GM12865 (cell line): ENCODE measurements at places on chromosomes 1 and 21.
A peak's percentile ranks its signal among the peaks of the same experiment; 100 is the strongest.

GRCh38 chr1:109163551-109163950 is 49.6 kb downstream of the ELAPOR1 start:
- DNase-seq: peak; percentile 33

DNA sequence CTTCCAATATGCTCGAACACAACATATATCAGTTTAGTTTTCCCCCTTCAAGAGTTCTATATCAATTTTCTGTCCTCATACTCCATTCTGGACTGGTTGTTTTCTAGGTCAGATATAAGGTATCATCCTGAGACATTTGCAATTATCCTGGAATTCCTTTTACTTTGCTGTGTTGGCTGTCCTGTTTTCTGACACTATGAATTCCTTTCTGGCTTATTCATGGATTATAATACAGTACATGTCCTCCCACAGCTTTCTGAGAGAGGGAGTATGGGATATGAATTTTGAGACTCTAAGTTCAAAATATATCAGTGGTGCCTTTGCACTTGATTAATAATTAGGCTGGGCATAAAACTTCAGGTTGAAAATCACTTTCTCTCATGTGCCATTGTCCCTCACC is 11.9 kb downstream of the PHTF1 start:
- no peak for DNase-seq

DNA sequence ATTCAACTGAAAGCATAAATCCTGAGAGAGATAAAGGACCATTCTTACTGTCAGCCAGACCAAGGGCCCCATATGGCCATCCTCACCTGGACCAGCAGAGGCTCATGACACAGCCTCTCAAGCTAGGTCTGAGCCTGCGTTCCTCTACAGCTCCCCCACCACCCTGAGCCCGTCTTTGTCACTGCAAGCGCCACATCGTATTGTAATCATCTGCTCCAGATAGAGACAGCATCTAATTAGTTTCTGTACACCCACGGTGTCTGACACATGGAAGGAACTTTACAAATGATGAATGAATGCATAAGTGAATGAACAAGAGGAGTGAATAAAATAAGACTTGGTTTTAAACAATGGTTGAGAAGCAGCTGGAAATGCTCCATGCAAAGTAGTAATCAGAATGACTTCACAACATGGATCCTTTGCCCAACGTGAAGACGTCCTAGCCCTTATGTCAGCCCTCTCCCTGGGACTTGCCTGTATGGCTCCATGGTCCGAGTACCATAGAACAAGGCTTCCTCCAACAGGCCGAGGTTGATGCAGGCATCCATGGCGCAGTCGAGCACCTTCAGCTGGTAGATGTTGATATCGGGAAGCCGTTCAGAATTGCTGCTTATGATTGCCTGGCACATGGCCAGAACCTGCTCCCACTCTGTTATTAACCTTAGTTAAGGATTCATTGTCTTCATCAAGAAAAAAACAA is 648.9 kb downstream of the SMYD3 start:
- DNase-seq: no peak

GRCh38 chr1:165279882-165280281 is 76.6 kb downstream of the LMX1A start:
- DNase-seq: no peak
